BE2C (cell line): ENCODE measurements at places on chromosomes 6 and 20.

GRCh38 chr6:135647521-135647920 is 150.0 kb upstream of the AHI1 start:
- no peak for DNase-seq

GRCh38 chr6:142857796-142858555 is 87.0 kb downstream of the HIVEP2 start:
- DNase-seq: no peak

GRCh38 chr20:361561-361960 is 14.7 kb downstream of the NRSN2 start:
- DNase-seq: no peak

- DNase-seq: no peak
Observed at GRCh38 chr6:75234126-75234865, 9.3 kb downstream of the COX7A2 start.

- DNase-seq: no peak
Observed at GRCh38 chr20:39067526-39068216, 105.5 kb downstream of the DHX35 start.

GRCh38 chr20:18904192-18904591 is 90.6 kb downstream of the SCP2D1 start:
- no peak for DNase-seq

DNA sequence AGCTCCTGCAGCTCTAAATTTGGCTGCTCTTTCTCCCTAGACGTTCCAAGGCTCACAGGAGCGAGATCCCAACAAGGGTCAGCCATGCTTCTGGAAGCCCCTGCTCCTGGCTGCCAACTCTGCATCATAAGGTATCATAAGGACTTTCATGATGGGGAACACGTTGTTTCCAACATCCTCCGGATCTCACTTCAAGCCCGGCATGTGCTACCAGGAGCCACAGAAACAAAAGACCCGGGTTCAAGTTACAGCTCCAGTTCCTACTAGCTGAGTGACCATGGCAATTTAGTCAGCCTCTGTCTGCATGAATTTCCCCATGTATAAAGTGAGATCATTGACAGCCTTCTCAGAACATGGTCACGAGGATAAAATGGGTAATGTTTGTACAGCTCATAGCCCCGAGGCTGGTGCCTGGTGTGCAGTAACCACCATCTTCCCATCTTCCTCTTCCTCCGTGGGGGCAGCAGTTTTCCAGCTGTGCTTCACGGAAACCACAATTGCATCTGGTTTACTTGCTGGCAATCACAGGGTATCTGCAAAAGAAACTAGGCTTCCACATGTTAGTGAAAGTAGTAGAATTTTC is 209.0 kb upstream of the ECI2 start:
- no peak for DNase-seq

GRCh38 chr6:121451250-121451649 is 15.8 kb downstream of the GJA1 start:
- no peak for DNase-seq

GRCh38 chr6:35170166-35170565 is 29.0 kb upstream of the TCP11 start:
- DNase-seq: no peak

DNA sequence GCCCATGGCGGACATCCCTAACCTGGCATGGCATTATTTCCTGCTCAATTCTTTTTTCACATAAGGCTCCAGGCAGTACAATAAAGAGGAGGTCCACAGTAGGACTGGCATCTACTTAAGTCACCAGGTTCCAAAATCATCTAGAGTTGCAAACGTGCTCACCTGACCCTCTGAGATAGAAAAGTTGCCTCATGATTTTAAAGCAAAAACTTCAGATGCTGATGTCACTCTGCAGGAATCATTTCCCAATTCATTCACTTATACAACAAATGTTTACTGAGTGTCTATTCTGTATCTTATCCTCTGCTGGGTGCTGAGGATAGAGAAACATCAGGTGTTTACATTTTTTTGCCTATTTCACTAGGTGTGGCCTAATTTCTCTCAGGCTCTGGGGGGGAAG is 2.2 kb downstream of the ADGRF4 start:
- DNase-seq: no peak

- DNase-seq: no peak
Observed at GRCh38 chr20:2706688-2707352, 14.2 kb downstream of the EBF4 start.

- peak; percentile 75 for DNase-seq
Observed at GRCh38 chr20:63540417-63541186, 3.4 kb upstream of the PTK6 start.

DNA sequence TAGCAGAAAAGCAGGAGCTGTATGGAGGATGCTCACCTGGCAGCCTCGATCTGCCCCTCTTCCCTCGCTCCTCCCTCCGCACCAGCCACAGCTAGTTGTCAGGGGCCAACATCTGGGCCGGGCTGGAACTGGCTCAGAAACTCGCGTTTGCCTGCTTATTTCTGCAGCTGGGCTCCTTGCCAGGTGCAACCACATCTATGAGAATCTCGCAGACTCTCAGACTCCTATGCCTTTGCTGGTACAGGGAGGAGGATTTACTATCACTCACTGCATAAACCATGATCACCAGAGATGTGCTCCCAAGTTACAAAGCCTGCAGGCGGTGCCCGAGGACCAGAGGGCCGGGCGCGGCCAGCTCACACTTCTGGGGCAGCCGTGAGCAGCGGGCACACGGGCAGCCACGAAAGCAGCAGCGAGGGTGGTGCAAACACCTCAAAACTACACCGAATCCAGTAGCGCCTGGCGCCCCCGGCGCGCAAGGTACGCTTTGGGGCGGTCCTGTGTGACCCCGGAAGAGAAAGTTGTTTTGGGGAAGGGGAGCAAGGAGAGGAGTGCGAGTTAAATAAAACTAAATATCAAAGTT is 577 bp upstream of the LRRC1 start:
- peak; percentile 46 for DNase-seq

GRCh38 chr6:51283723-51284355 is 465.2 kb downstream of the TFAP2B start:
- no peak for DNase-seq

DNA sequence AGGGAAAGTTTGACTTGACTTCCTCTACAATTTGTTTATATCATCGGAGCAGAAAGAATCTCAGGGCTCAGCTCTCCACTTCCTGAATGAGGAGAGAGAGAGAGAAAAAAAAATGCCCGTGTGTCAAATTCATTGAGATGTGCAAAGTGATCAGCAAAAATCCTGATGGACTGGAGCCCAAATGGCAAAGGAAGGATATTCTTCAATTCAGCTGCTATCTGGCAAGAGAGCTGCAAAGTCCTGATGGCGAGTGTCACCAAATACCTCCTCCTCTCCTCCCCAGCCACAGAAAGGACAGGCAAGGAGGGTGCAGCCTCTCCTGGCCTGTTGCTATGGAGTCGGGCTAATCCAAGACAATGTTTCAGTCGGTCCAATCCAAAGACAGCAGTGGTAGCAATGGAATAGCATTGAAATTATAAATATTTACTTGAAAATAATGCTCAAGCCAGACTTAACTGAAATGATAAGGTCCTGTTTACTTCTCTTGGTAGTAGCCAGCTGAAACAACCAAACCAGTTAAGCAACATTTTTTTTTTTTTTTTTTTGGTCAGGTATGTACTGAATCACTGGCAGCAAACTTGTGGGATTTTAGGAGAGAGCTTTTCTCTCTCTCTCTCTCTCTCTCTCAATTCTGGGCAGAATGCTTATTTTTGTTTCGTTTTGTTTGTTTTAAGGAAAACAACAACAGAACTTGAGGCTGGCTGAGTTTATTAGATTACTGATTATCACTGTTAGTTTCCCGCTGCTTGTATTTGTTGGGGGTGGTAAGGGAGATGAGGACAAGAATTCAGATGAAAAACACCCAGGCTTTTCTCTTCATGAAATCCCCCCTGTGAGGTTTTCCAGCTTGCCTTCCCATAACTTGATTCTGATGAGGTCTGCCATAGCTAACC is 204.2 kb downstream of the BCAS1 start:
- peak; percentile 59 for DNase-seq

- DNase-seq: peak; percentile 83
Observed at GRCh38 chr20:62409931-62410745, 3.1 kb upstream of the CABLES2 start.

GRCh38 chr6:2798586-2799134 is 33.5 kb downstream of the WRNIP1 start:
- DNase-seq: no peak

GRCh38 chr6:69789578-69789977 is 7.2 kb downstream of the LMBRD1 start:
- no peak for DNase-seq

DNA sequence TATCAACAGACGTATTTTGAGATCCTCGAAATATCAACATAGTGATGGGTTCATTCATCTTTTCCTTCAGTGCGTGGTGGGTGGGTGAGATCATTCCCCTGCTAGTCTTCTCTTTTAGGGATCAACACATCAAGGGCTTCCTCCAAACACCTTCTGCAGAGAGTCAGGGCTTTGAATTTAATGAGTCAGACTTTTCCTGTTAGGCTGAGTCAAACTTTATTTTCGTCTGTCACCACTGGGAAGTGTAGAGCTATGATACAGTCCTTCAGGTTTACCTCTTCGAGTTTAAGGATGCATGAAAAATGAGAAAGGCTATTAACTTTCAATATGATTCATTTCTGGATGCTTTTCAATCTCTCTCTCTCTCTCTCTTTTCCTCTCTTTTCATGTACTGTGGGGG is 189.1 kb downstream of the BMP2 start:
- DNase-seq: no peak

- no peak for DNase-seq
Observed at GRCh38 chr6:111605100-111605751, 452 bp downstream of the TRAF3IP2 start.

- no peak for DNase-seq
Observed at GRCh38 chr20:63469019-63469712, 3.3 kb downstream of the KCNQ2 start.

- DNase-seq: no peak
Observed at GRCh38 chr6:25006565-25007001, 70.8 kb upstream of the RIPOR2 start.

DNA sequence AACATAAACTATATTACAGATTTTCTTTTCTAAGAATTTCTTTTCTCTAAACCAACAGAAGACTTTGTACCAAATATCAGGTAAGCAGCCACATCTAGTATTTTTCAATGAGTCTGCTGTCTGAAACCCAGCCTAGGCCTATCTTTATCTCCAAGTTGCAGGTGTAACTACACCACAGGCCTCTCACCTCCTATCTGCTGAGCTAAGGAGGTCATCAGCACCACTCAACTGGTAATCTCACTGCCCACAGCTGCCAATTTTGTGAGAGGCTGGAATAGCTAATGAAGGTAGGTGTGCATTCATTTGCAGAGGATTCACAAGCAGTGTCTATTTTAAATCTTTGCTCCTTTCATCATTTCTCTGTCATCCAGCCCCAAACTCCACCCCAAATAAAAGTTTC is 584.8 kb downstream of the HDGFL1 start:
- no peak for DNase-seq

GRCh38 chr20:10388597-10388996 is 45.4 kb downstream of the MKKS start:
- DNase-seq: peak; percentile 15

- DNase-seq: peak; percentile 83
Observed at GRCh38 chr20:63536241-63536977, 767 bp downstream of the PTK6 start.

- DNase-seq: no peak
Observed at GRCh38 chr6:65671922-65672321, 35.1 kb downstream of the EYS start.

- DNase-seq: no peak
Observed at GRCh38 chr6:36160147-36160760, 29.9 kb downstream of the MAPK13 start.

DNA sequence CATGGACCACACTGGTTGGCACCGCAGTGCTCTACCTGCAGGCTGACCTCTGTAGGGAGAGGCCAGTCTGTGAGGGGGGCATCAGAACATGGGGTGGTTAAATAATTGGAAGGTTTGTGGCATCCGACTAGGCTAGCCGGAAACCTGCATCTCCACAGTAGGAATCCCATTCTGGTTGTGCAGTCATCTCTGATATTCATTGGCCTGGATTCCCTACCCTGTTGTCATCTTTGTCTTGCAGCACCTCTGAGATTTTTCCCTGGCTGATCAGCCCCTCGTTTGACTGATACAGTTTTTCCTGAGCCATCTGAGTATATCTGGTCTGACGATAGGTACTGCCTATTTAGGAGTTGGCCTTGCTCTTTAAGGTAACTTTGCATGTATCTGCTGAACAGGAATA is 259.4 kb downstream of the TMEM242 start:
- DNase-seq: no peak

- DNase-seq: no peak
Observed at GRCh38 chr6:147116056-147116455, 88.2 kb upstream of the STXBP5 start.

DNA sequence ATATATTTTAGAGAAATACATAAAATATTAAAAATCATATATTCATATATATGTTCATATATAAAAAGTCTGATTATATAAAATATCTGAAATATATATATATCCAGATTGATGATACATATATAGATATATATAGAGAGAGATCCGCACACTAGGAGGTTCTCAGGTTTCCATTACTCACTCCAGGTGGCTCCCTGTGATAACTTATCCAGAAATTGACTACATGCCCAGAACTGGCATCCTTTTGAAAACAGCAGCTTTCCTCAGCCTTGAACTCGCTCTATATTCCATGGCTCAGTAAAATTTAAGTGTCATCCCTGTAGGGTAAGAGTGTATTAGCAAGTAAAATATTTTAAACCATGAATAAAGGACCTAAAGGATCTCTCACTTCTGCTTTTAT is 206.8 kb downstream of the TINAG start:
- no peak for DNase-seq

DNA sequence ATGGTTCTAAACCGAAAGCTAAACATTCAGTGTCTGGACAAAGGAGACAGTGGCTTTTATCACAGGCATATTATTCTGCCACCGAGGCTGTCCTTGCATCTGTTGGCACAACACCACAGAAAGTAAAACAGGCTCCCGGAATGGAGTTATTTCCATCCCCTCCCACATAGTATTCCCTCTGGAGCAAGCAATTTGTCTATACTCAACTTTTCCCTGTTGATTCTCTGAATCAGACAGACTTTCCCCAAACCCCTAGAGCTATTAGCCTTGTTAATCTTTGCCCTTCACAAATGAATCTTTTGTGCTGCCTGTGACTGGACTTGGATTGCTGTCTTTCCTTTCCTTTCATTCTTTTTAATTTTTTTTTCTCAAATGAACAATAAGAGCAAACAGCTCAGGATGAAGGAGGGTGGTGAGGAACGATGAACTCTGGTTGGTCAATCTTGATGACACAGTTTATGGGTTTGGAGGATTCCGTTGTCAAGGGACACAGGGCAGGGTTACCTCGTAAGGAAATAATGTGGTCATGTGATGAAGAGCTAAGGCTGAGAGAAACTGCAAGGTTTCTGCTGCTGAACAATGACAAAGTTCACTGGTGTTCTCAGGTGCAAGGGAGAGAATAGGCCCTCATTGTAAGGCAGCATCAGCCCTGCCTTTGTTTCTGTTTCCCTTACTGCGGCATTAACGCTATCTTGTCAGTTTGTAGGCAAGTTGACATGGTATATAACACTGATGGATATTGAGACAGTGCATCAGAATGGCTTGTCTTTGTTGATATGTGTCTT is 275.0 kb upstream of the BMP2 start:
- DNase-seq: no peak

DNA sequence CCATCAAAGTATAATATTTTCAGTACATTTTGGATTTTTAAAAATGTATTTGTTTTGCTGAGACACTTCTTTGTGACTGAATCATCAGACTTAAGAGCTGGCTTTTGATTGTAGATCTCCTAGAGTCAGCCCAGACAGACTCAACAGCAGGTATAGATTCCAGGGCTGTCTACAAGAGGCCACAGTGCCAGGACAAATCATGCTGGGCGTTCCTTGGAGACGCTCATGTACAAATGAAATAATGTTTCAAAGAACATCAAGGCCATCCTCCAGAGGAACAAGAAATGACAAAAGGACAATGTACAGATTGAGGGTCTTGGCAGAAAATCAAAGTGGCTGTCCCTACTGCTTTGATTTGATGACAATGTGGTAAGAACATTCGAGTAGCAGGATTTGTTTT is 369.3 kb downstream of the GRIK2 start:
- DNase-seq: no peak
